ENCODE measurements at places on chromosomes 2 and 18. TPM values are rescaled to one million over a fixed set of nuclear protein-coding genes. Genes with fewer than 3 reads are reported as not detected.

GRCh38 chr2:18749912-18750526 is 160.7 kb upstream of the NT5C1B start:
- H3K27me3 ChIP-seq: no peaks in the 10 kb centered on the region
- DNase-seq: peak; percentile 7
- H3K4me1 ChIP-seq: no peaks in the 10 kb centered on the region
- no peak overlapping the region for H3K27ac ChIP-seq

GRCh38 chr2:135590619-135591260 is 59.5 kb downstream of the R3HDM1 start:
- no peak overlapping the region for H3K4me3 ChIP-seq
- H3K4me1 ChIP-seq: no peaks in the 10 kb centered on the region
- no peak overlapping the region for H3K27ac ChIP-seq
- H3K36me3 ChIP-seq: no peaks in the 10 kb centered on the region

DNA sequence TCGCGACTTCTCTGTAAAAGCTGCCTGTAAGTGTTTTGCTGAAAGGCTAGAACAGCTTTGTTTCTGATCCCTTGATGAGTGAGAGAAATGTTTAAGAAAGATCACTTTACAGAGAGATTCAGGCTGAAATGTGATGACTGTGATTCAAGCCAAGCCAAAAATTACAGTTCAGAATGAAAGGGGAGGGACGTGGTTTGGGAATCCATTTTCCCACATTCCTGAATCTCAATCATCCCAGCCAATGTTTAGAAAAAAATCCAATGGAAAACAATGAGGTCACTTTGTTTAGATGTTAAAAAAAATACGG is 416.7 kb downstream of the ARHGAP15 start:
- no peak for DNase-seq
- H3K27me3 ChIP-seq: no peaks in the 10 kb centered on the region
- H3K36me3 ChIP-seq: no peaks in the 10 kb centered on the region
- no peak overlapping the region for H3K4me3 ChIP-seq

- H3K4me3 ChIP-seq: no peak overlapping the region
- H3K27ac ChIP-seq: no peak overlapping the region
- no peaks in the 10 kb centered on the region for H3K4me1 ChIP-seq
- no peak for DNase-seq
- H3K36me3 ChIP-seq: no peaks in the 10 kb centered on the region
These were observed 95.3 kb downstream of the COPS8 start for GRCh38 chr2:237180987-237181386.

Gene REG3A
- total RNA-seq: 2.8 TPM

Gene SERPINB13
- total RNA-seq: not detected

Gene TFCP2L1
- total RNA-seq: 3.4 TPM

Data from thoracic aorta (tissue), 2 donors.